ENCODE measurements at places on chromosomes 1 and 21.

DNA sequence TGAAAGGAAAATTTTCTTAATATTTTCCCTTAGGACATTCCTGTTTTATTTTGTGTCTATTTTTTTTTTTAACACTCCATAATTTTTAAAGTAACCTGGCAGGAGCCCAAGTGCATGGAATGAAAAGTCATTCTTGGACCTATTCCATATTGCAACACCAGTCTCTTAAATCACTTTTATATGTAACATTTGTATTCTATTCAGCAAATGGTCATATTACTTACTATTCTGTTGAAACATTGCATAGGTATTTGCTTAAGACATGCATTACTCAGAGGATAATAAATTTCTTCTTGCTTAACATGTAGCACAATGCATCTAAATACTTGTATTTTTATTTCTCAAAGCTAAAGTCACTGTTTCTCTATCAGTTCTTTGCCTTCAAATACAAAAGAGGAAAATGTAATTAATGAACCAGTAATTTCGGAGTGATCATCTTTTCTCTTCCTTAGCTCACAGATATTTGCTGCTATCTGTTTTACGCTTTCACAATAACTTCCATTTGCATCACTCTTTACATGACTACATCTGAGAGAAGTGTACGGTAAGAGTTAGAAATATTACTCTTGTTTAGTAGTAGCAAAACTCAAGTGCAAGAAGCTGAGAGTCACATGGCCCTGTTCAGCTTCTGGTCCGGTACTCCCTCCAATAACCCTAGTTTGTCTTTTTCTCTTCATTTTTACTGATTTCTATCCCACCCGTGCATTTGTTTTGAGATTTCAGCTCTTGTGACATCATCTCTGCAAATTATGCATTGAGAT, 394.8 kb downstream of the USP25 start:
- H3K4me1 ChIP-seq, result peaks cover 14% of the 10 kb centered on the region
- H3K36me3 ChIP-seq, result no peaks in the 10 kb centered on the region
- DNase-seq, result peak; percentile 32
- H3K27me3 ChIP-seq, result no peaks in the 10 kb centered on the region

GRCh38 chr1:180542838-180543145, 16.0 kb upstream of the OVAAL start:
- H3K36me3 ChIP-seq, result no peaks in the 10 kb centered on the region
- peaks cover 26% of the 10 kb centered on the region for H3K4me1 ChIP-seq

GRCh38 chr1:243731301-243731891, 118.6 kb downstream of the AKT3 start:
- H3K27me3 ChIP-seq, result no peaks in the 10 kb centered on the region
- DNase-seq, result peak; percentile 71
- peak overlapping the region; percentile 47 for H3K27ac ChIP-seq
- peaks cover 4% of the 10 kb centered on the region for H3K4me1 ChIP-seq
- H3K4me3 ChIP-seq, result no peak overlapping the region
- H3K36me3 ChIP-seq, result no peaks in the 10 kb centered on the region

- no peaks in the 10 kb centered on the region for H3K36me3 ChIP-seq
- DNase-seq, result peak; percentile 51
- no peaks in the 10 kb centered on the region for H3K4me1 ChIP-seq
- H3K27me3 ChIP-seq, result no peaks in the 10 kb centered on the region
These were observed 41.6 kb upstream of the EDN2 start for GRCh38 chr1:41525891-41526587.

DNA sequence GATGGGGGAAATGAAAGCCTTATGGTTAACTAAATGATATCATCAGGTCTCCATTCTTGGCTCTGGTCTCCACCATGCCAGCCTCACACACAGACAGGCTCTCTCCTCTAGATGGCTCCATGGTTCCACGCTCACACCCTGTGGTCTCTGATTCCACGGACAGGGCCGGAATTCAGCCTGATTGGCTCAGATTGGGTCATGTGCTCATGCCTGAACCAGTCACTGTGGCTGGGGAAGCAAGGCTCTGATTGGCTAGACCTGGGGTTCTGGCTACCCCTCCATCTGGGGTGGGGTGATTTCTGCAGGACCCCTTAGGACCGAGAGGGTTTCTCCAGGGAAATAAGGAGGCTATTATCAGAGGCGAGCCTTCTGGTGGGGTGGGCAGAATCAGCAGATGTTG, 277.0 kb downstream of the PTPRU start:
- no peaks in the 10 kb centered on the region for H3K4me1 ChIP-seq
- H3K4me3 ChIP-seq, result no peak overlapping the region
- H3K27me3 ChIP-seq, result no peaks in the 10 kb centered on the region
- H3K36me3 ChIP-seq, result no peaks in the 10 kb centered on the region
- no peak overlapping the region for H3K27ac ChIP-seq
- DNase-seq, result peak; percentile 82

GRCh38 chr1:185108321-185108720, 48.4 kb downstream of the TRMT1L start:
- no peak overlapping the region for H3K4me3 ChIP-seq
- H3K4me1 ChIP-seq, result no peaks in the 10 kb centered on the region
- no peaks in the 10 kb centered on the region for H3K36me3 ChIP-seq
- no peak for DNase-seq
- H3K27ac ChIP-seq, result no peak overlapping the region

DNA sequence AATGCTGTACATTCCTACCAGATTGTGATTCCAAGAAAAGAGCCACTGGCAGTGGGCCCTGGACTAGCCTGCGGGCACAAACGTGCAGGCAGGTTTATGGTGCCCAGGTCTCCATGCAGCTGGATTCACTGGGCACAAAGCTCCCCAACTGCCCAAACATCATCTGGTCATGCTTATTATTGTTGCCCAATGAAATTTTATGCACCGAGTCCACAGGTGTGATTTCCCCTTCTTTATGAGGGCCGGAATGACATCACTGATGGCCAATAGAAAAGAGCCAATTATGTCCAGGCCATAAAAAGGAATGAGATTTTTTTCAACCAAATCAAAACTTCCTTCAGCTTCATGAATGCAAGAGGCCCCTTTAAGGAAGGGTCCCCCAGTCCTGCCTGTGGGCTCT, 66.2 kb downstream of the ERI3 start:
- H3K27ac ChIP-seq, result no peak overlapping the region
- no peaks in the 10 kb centered on the region for H3K27me3 ChIP-seq
- H3K4me1 ChIP-seq, result no peaks in the 10 kb centered on the region
- no peak overlapping the region for H3K4me3 ChIP-seq
- no peak for DNase-seq

GRCh38 chr21:21232320-21232719, 234.1 kb downstream of the NCAM2 start:
- DNase-seq, result no peak
- no peaks in the 10 kb centered on the region for H3K27me3 ChIP-seq
- H3K4me3 ChIP-seq, result no peak overlapping the region
- H3K36me3 ChIP-seq, result no peaks in the 10 kb centered on the region
- H3K4me1 ChIP-seq, result no peaks in the 10 kb centered on the region

GRCh38 chr1:170545476-170545875, 13.5 kb downstream of the GORAB start:
- H3K27me3 ChIP-seq, result no peaks in the 10 kb centered on the region
- peaks cover 71% of the 10 kb centered on the region for H3K36me3 ChIP-seq
- peak overlapping the region; percentile 78 for H3K27ac ChIP-seq
- H3K4me3 ChIP-seq, result no peak overlapping the region

GRCh38 chr1:155833665-155834295, 23.2 kb downstream of the GON4L start:
- H3K27ac ChIP-seq, result peak overlapping the region; percentile 87
- no peaks in the 10 kb centered on the region for H3K27me3 ChIP-seq
- H3K36me3 ChIP-seq, result peaks cover 10% of the 10 kb centered on the region
- DNase-seq, result no peak

DNA sequence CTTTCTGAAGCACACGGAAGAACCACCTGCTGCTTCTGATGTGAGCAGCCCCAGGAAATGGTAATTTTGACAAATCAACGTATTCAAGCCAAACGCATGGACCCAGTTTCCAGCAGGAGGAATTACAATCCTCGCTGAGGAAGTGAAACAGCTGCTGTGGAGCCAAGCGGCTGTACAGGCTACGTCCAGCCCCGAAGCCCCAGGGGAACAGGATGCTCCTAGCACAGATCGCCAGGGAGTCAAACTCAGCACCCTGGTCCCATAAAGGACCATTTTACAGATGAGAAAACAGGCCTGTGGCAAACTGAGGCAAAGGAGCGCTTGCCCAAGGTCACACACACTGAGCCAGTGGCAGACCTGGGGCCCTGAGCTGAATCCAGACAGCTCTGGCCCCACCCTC, 108.0 kb downstream of the PTPRU start:
- no peak overlapping the region for H3K4me3 ChIP-seq
- H3K4me1 ChIP-seq, result no peaks in the 10 kb centered on the region
- H3K27ac ChIP-seq, result no peak overlapping the region

DNA sequence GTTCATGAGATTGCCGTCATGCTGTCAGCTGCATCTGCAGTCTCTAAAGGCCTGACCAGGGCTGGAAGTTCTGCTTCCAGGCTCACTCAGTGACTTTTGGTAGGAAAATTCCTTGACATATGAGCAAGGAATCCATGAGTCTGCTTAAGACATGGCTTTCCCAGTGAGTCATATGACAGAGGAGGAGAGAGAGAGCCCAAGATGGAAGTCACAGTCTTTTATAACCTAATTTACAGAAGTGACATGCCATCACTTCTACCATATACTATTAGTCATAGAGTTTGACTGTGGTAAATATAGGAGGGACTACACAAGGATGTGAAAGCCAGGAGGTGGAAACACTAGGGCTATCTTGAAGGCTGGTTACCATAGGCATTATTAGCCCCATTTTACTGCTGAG, 115.2 kb downstream of the ROR1 start:
- peaks cover 22% of the 10 kb centered on the region for H3K4me1 ChIP-seq
- no peaks in the 10 kb centered on the region for H3K27me3 ChIP-seq
- no peaks in the 10 kb centered on the region for H3K36me3 ChIP-seq
- DNase-seq, result no peak
- peak overlapping the region; percentile 57 for H3K27ac ChIP-seq

- peaks cover 3% of the 10 kb centered on the region for H3K36me3 ChIP-seq
- H3K27me3 ChIP-seq, result no peaks in the 10 kb centered on the region
- H3K4me1 ChIP-seq, result peaks cover 11% of the 10 kb centered on the region
- peak overlapping the region; percentile 53 for H3K27ac ChIP-seq
- no peak overlapping the region for H3K4me3 ChIP-seq
- DNase-seq, result no peak
These were observed 15.8 kb upstream of the MAGOH start for GRCh38 chr1:53254011-53254640.

- no peaks in the 10 kb centered on the region for H3K36me3 ChIP-seq
- H3K27me3 ChIP-seq, result no peaks in the 10 kb centered on the region
- no peaks in the 10 kb centered on the region for H3K4me1 ChIP-seq
- H3K4me3 ChIP-seq, result no peak overlapping the region
- DNase-seq, result no peak
These were observed 159.0 kb upstream of the GALNT2 start for GRCh38 chr1:229907884-229908638.

GRCh38 chr1:30742963-30743559, 14.5 kb downstream of the LAPTM5 start:
- H3K27ac ChIP-seq, result no peak overlapping the region
- H3K36me3 ChIP-seq, result no peaks in the 10 kb centered on the region
- DNase-seq, result peak; percentile 87

- H3K27ac ChIP-seq, result no peak overlapping the region
- no peaks in the 10 kb centered on the region for H3K36me3 ChIP-seq
- no peak overlapping the region for H3K4me3 ChIP-seq
- DNase-seq, result no peak
These were observed 35.6 kb downstream of the IL23R start for GRCh38 chr1:67201891-67202290.

DNA sequence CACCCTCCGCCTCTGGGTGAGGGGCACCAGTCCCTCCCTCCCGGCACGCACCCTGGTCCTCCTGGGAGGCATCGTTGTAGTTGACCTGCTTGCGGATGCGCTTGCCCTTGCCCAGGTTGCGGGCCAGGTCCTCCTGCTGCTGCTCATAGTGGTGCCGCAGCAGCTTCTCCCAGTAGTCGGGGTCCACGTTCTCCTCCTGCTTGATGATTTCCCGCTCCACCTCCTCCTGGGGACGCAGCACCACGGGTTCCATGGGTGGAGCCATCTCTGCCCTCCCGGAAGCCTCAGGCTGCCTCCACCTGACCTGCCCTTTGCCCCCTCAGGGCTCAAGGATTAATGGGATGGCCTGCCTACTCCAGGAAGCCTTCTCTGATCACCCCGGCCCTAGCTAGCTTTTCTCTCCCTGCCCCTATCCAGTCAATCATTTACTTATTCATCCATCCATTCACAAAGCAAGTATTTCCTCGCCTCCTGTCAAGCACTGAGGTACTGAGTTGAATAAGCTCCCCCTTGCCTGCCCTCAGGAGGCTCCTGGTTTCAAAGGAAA, 53.5 kb downstream of the CHD5 start:
- no peak overlapping the region for H3K27ac ChIP-seq
- no peak overlapping the region for H3K4me3 ChIP-seq
- no peaks in the 10 kb centered on the region for H3K36me3 ChIP-seq
- H3K4me1 ChIP-seq, result no peaks in the 10 kb centered on the region
- H3K27me3 ChIP-seq, result no peaks in the 10 kb centered on the region

- H3K36me3 ChIP-seq, result no peaks in the 10 kb centered on the region
- H3K4me3 ChIP-seq, result no peak overlapping the region
- DNase-seq, result no peak
- no peaks in the 10 kb centered on the region for H3K27me3 ChIP-seq
- H3K27ac ChIP-seq, result no peak overlapping the region
- no peaks in the 10 kb centered on the region for H3K4me1 ChIP-seq
These were observed 50.3 kb upstream of the CTPS1 start for GRCh38 chr1:40929155-40929554.
